ENCODE measurements at places on chromosomes 5 and 9. TPM values are rescaled to one million over a fixed set of nuclear protein-coding genes. Genes with fewer than 3 reads are reported as not detected.

Gene GLDC
- polyA plus RNA-seq = not detected

Gene FGD3
- 145 TPM for polyA plus RNA-seq

Gene MAST4
- 0.01 TPM for polyA plus RNA-seq

Gene IL4
- not detected for polyA plus RNA-seq

Gene VLDLR
- polyA plus RNA-seq = not detected
